ENCODE measurements at places on chromosomes 2 and 18. TPM values are rescaled to one million over a fixed set of nuclear protein-coding genes. Genes with fewer than 3 reads are reported as not detected.

PRKAG3 gene
- total RNA-seq: not detected

GRCh38 chr2:50492477-50492851 lies 539.5 kb downstream of the NRXN1 start:
- DNase-seq: peak; percentile 42

DNA sequence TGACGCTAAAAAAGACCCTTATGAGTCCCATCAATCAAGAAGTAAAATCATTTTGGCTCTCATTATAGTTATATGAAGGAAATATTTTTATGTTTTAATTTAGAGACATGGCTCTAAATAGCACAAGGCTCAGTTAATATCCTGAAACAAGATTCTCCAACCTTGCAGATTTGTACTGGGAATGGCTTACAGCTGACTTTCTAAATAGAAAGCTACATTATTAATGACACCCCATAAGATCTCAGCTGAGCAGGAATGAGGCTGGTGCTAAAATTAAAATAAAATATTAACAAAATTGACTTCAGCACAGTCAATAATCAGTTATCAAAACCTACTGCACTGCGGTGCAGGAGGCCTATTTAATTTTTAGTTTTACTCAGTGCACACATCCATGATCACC lies 136.9 kb downstream of the SLC39A10 start:
- DNase-seq: no peak

GRCh38 chr2:14633461-14634181 lies 1.1 kb downstream of the LRATD1 start:
- DNase-seq: peak; percentile 49

- DNase-seq: no peak
Observed at GRCh38 chr2:15834381-15835031, 105.8 kb upstream of the MYCN start.

Data from H7 (cell line).